Left renal cortex interstitium (tissue), 4 donors: ENCODE measurements at places on chromosomes 11 and 22. TPM values are rescaled to one million over a fixed set of nuclear protein-coding genes. Genes with fewer than 3 reads are reported as not detected.

DNA sequence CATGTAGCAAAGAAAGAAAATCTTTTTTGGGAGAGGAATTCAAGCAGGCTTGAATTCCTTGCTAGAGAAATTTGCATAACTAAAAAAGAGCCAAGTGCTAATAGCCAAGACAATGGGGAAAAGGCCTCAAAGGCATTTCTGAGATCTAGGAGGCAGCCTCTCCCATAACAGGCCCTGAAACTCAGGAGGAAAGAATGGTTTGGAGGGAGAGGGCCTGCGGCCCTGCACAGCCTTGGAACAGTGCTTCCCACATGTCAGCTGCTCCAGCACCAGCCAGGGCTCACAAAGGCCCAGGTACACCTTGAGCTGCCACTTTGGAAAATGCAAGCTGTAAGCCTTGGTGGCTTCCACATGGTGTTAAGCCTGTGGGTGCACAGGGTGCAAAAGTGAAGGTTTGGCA, 55.5 kb upstream of the TSPAN18 start:
- DNase-seq: no peak

SLC6A5 gene
- polyA plus RNA-seq: 0.14 TPM

DNA sequence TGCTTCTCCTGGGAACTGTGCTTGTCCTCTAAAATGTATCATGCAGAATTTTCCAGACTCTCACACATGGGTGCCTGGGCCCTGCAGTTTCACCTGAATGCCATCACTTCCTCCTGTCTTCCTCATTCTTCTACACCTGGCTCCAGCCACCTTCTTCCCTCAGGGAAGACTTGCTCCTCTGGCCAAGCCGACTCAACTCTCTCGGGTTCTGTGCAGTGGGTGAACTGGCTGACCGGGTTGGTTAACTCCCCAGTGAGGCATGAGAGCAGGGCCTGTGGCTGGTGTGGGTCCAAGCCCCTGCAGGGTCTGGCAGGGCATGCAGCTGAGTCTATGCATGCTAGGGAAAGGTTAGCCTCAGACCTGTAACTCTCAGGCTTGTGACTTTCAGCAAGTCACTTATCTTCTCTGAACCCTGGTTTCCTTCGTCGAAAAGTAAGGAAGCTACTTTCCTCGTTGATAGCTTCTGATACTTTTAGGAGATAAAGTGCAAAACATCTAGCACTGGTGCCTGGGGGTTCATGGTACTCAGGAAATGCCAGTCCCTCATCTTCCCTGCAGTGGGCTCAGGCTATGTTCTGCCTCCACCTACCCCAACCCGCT, 11.9 kb downstream of the CD82 start:
- DNase-seq: no peak

DNA sequence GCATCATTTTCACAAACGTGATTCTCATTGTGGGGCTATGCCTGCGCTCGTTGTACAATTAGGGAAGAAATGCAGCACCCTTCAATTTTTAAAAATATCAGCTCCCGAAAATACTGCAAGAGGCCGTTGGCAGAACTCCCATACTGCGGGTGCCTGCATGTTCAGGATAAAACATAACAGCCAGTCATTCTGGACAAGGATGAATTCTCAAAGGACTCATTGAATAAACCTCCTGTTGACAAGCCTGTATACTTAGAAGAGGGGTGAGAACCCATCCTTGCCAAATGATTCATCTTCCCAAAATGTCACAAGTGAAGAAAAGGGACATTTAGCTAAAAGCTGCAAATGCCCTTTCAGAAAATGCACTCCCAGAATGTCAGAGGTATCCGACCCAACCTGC, 141.9 kb downstream of the CSNK2A3 start:
- no peak for DNase-seq

DNA sequence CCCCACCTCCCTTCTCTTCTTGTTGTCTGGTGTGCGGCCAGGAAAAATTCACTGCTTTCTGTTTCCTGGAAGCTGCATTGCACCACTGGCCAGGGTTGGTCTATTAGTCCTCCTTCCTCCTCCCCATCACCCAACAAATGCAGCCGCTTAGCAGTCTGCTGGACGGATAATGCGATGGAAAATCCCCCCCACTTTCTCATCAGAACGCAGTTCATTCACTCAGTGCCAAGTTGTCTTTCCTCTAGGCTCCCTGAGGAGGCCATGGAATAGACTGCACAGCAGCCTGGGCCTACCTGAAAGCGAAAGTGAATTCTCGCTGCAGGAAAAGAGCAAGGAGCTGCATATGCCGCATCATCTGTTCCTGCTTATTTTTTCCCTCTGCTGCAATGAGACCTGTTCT, 513.6 kb downstream of the METTL15 start:
- no peak for DNase-seq

- no peak for DNase-seq
Measured at GRCh38 chr11:121095561-121095960, 5.5 kb upstream of the TECTA start.

GRCh38 chr11:115893461-115894099, 389.4 kb upstream of the CADM1 start:
- DNase-seq: no peak
